ENCODE measurements at places on chromosomes 5 and 9.

DNA sequence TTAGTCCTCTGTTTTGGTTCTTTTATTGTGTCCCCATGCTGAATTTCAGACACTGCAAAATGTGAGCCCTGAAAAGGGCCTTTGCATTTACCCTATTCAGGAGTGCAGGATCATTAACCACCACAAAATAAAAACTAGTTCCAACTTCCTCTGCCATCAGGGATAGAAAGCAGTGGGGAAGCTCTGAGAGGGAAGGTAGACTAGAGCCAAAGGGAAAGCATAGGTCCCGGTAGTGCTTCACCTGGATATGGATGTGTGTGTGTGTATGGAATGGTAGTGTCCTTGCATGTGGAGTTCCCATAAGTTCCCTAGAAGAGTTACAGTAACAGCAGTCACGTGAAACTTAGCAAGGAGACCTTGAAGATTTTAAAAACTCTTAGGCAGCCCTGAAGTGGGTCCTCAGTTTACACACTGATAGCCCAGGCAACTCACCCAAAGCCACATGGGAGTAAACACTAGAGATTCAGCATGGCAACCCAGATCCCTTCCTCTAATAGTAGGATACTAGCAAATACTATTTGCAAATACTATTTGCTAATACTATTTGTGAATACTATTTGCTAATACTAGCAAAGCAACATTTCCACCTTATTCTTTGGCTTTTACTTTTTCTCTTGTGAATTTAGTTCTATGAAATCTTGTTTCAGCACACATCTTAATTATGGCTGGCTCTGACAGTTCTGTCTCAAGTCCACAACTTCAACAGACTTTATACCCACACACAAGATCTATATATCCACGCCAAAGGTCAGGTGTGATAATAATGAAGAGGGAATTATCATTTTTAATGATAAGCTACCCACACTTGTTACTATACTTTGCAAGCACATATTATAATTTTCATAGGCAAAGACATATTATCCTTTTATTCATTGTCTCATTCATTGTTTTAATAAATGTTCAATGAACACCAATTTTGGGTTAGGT, 70.4 kb upstream of the IFNE start:
- no peak for DNase-seq

GRCh38 chr5:108727236-108727650, 20.5 kb upstream of the FER start:
- no peak for DNase-seq

DNA sequence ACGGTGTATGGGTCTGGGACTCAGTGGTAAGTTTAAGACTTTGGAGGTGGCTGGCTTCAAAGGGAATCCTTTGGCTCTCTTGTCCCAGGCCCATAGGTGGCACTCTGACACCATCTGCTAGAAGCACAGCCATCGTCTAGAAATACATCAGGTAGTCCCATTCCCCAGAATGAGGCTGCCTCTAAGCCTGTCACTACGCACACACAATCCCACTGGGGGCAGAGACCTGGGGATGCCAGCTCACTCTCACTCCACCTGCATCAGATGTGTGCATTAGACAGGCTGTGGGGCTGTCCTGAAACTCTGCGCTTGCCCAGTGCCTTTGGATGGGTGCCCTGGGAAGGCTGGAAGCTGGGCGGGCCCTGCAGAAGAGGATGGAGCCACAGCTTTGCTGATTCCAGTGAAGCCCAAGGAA, 127.5 kb upstream of the PANK3 start:
- peak; percentile 14 for DNase-seq

- peak; percentile 61 for DNase-seq
These were observed 439.9 kb upstream of the KLF4 start for GRCh38 chr9:107929443-107929842.

DNA sequence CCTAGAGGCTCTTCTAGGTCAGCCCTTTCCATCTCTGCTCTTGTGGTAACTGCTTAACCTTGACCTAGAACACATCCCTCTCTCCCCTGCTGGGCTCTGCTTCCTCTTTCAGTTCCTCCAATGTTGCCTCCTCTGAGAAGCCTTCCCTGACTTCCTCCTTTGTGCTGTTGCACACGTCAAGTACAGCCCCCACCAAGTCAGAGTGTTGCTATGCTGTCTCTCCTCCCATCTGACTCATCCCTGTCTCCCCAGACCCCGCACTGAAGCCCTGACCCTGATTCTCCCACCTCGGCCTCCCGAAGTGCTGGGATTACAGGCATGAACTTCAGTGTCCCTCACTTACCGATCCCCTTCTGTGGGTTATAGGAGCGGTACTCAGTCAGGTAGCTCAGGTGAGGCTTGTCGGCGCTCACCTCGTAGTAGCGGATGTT, 10.4 kb upstream of the TRIM14 start:
- no peak for DNase-seq

DNA sequence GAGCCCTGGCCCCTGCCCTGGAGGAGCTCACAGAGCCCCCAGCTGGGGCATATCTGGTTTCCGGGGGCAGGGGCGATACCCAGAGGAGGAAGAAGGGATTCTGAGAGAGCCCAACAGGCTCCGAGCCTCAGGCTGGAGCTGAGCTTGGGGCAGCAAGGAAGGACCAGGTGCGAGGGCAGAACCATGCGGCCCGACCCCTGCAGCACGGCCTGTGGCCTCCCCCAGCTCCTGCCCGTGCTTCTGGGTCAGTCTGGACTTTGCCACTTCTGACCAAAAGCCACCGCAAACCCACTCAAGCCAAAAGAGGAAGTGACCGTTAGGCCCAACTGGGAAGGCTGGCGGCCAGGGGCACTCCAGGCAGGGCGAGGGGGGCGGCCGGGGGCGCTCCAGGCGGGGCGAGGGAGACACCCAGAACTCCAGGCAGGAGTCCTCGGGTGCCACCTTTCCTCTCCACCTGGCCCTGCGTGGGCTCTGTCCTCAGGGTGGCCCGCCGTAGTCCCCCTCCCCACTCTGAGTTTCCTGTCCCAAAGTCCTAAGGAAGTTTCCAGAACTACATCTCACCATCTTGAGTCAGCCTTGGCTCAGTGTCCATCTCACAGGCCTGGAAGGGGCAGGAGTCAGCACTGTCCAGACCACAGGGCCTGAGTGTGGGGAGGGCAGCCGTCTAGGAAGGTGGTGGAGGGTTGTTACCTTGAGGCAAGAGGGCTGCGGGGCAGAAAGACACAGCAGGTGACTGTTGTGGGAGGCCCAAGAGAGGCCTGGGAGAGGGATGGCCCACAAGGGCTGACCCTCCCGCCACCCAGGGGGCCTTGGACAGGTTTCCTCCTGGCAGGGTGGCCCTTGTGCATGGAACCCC, 946 bp upstream of the LTC4S start:
- DNase-seq: no peak

- no peak for DNase-seq
These were observed 57.1 kb downstream of the BARX1 start for GRCh38 chr9:93898026-93898425.

DNA sequence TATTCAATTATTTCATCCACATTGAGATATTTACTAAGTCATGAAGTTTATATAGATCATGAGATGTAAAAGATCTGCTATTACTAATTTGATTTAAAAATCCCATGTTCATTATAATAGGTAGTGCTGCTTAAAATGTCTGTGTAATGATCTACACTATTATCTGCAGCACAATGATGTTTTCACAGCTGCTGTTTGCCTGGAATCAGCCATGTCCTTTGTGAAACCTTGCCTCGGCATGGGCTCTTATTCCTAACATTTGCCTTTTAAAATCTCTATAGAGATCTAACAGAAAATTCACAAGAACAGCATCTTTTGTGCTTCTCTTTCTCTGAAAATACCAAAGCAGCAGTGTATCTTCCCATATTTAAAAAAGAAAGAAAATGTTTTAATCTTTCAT, 444.6 kb downstream of the PTPRD start:
- peak; percentile 83 for DNase-seq

GRCh38 chr5:39218482-39219402, 621 bp downstream of the FYB1 start:
- no peak for DNase-seq

- DNase-seq: peak; percentile 45
These were observed 15.0 kb upstream of the RAPGEF1 start for GRCh38 chr9:131754846-131755245.

DNA sequence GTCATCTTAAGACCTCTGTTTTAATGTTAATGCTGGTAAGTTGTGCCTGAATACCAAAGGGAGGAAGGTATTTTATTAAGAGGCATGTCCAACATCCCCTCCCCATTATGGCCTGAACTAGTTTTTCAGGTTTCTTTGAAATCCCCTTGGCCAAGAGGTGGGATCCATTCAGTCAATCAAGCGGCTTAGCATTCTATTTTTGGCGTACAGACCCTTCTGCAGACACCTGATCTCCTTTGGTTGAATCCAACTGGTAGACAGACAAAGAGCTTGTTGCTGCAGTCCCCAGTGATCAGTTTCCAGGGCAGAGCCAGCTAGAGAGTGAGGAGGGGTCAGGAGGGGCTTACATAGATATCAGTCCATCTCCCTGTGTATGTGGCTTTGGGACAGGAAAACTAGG, 7.9 kb upstream of the KCNMB1 start:
- DNase-seq: no peak

- DNase-seq: no peak
These were observed 30.9 kb upstream of the WWC1 start for GRCh38 chr5:168260353-168261226.

DNA sequence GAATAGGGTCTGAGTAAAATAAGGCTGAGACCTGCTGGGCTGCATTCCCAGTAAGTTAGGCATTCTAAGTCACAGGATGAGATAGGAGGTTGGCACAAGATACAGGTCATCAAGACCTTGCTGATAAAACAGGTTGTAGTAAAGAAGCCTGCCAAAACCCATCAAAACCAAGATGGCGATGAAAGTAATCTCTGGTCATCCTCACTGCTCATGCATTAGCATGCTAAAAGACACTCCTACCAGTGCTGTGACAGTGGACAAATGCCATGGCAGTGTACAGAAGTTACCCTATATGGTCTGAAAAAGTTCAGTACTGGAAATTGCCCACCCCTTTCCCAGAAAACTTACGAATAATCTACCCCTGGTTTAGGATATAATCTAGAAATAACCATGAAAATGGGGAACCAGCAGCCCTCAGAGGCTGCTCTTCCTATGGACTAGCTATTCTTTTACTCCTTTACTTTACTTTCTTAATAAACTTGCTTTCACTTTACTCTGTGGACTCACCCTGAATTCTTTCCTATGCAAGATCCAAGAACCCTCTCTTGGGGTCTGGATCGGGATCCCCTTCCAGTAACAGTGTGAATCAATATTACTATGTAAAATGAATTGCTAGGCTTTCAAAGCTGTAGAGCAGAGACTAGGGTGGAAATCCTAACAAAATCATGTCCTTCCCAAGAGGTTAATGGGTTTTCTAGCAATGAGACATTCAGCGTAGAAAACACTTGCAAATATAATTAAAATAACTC, 257.8 kb downstream of the KIAA0825 start:
- DNase-seq: no peak

GRCh38 chr9:805151-805550, 36.3 kb upstream of the DMRT1 start:
- DNase-seq: no peak

DNA sequence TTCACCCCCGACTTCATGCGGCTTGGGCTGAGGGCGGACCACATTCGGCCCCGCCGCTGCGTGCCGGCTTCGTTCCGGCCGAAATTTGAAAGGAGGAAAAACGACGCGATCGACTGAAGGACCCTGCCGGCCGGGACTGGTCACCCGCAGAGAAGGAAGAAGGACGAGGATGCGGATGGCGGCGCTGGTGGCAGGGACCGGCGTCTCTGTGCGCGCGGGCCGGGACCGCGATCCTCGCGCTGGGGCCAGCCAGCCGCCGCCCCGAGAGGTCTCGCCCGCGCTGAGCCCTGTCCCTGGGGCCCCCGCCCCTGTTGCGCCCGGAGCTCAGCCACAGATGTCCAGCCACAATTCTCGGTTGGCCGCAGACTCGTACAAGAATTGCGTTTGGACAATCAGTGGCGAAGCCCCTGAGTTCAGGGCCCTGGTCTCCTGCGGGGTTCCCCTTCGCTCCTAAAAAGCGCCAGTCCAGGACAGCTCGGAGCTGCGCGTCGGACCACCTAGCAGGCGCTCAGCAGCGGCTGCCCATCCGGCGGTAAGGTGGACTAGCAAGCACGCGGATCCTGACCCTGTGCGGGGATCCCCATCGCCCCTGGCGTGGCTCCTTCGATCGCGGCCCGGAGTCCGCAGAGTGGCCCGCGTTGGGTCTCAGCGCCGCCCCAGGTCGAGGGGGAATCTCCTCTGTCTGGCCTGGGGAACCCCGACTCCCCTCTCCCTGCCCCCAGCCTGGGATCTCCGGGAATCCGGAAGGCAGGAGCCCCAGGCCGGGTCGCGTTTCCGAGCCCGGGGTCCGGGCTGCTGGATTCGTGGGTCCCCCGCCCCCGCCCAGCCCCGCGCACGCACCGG, 21.3 kb downstream of the URM1 start:
- no peak for DNase-seq

DNA sequence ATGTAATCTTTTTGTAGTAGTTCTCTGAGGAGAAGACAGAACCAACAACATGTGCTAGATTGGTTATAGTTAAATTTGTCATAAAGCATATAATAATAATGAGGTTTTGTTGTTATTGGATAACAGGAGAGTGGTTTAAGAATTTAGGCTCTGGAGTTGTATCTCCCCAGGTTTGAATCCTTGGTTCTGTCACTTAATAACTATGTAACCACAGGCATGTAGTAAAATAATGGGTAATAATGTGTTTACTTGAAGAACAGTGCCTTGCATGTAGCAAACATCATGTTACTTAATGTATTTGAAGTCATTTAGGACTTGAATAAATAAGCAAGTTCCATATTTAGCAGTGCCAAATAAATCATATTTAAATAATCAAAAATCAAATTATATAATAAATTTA, 55.8 kb downstream of the NSD1 start:
- DNase-seq: no peak

- no peak for DNase-seq
These were observed 513.0 kb downstream of the MTRR start for GRCh38 chr5:8381972-8382371.

- no peak for DNase-seq
These were observed 243.5 kb downstream of the ENC1 start for GRCh38 chr5:74396913-74397622.

DNA sequence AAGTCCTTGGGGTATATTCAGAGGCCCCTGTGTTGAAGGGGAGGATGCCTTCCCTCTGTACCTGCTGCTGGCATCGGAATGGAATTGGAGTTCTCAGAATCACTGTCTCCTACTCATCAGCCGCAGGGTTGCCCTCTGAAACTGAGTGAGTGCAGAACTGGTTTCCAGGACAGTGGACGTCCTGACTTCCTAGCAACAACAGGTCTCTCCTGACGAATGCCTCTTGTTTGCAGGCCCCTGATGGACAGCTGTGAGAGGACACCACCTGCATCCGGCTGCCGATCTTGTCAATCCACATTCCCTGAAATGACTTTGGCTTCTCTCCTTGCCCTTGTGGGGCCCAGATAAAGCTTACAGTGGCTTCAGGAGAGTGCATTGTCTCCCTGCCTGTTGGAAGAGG, 274.5 kb downstream of the NSG2 start:
- no peak for DNase-seq

GRCh38 chr9:135666534-135667462, 3.7 kb downstream of the LCN9 start:
- no peak for DNase-seq

DNA sequence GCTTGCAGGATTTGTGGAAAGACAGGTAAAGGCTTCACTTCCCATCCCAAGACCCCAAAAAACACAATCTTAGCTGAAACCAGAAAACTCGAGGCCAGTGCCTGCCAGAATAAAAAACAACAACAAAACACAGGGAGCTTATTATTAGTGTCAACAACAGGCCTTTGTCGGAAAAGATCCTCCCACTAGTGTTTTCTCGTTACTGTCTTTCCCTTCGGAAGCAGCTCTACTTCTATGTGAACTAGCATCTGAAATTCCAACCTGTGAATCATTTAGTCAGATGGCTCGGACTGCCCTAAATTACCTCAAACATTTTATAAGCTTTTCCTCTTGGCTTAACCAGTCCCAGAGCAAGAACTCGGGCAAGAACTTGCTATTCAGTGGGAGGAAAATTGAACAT, 122.2 kb upstream of the GNA14 start:
- DNase-seq: no peak

All from NCI-H1105 treated with DMSO at 0.1 percent for 48 hours (cell line).